ENCODE measurements at places on chromosomes 6 and 20. TPM values are rescaled to one million over a fixed set of nuclear protein-coding genes. Genes with fewer than 3 reads are reported as not detected.

GUCA1A gene
- not detected for total RNA-seq

- DNase-seq = no peak
These were observed 28.0 kb downstream of the CAP2 start for GRCh38 chr6:17421406-17421805.

GRCh38 chr6:119350952-119351372, 1.4 kb upstream of the MAN1A1 start:
- peak; percentile 37 for DNase-seq

GRCh38 chr6:149139782-149140136, 177.8 kb upstream of the TAB2 start:
- DNase-seq = no peak

CDSN gene
- total RNA-seq = not detected

DNA sequence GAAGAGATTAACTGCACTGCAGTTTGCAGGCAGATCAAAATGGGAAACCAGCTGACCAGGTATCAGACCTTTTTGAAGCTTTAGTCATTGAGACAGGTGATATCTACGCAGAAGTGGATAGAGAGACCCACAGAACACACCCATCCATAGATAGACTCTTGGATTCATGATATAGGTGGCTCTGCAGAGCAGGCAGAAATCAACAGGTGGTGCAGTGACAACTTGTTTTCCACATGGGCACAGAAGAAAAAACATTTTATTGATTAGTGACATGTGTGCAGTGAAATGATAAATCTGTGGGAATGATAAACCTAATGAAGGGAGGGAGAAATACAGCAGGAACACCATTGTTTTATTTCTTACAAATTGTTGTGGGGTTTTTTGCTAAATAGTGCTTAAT, 45.2 kb downstream of the NUDT3 start:
- no peak for DNase-seq

DNA sequence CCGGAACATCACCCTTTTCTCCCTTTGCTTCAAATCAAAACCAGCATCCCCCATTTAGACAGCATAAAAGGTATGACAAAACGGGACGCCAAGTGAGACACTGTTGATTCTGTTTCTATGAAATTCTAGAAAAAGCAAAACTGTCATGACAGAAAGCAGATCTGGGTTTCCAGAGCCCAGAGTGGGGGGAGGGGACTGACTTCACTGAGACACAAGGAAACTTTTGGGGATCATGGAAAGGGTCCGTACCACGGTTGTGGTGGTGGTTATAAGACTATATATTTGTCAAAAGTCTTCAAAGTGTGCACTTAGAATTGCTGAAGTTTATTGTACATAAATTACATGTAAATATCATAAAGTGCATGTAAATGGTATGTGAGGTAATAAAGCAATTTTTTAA, 82.6 kb downstream of the SLC22A3 start:
- DNase-seq = no peak

DNA sequence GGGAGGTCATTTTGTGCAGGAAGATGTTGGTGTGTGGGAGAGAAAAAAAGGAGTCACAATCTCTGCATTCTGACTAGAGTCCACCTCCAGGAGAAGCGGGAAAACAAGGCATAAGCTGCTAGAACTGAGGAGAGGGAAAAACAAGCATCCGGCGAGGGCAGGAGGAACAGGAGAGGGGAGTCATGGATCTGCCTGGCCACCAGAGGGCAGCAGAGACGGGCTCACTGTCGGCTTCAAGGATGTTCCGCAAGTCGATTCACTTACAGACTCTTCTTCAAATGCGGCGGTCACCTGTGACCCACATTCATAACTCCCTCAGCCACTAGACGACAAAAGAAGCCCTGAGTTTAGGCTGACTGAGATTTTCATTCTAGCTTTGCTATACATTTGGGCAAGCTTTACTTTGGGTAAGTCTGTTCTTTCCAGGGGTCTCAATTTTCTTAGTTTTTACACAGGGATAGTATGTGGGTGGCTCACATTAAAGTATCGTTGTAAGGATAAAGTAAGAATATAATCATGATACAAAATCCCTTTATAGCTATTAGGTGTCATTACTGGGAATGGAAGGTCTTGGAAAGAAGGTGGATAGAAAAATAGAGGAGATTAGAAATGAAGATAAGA, 6.6 kb upstream of the BTNL2 start:
- peak; percentile 90 for DNase-seq

GRCh38 chr6:90403489-90404381, 107.1 kb upstream of the BACH2 start:
- DNase-seq = no peak

DNA sequence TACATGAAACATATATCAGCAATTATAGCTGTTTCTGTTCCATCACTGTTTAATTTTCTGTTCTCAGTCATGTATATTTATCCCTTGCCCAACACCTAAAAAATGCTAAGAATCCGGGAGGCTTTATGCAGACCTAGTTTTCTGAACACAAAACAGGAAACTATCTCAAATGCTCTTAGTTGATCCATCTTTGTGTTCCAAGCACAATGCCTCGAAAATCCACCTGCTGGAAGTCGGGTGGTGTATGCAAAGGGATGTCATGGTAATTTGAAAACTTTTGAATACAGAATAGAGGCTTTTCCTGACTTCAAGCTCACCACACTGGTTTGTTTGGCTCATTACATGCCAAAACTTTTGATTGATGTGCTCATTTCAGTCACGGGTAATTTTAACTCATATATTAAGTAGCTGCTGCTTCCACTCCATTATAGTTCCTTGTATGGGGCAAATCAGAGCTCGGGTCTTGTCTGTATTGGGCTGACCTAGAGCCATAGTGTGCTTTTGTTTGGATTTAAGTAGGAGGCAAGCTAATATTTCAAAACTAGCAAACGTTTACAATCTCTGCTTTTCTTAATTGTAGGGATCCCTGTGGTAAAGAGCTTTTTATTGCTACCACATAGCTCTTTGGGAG, 646.5 kb upstream of the EPHA7 start:
- no peak for DNase-seq
